Activated CD4-positive, alpha-beta T cell treated with anti-CD3 and anti-CD28 coated beads for 4 hours (primary cell): ENCODE measurements at places on chromosomes 1 and 21.

DNA sequence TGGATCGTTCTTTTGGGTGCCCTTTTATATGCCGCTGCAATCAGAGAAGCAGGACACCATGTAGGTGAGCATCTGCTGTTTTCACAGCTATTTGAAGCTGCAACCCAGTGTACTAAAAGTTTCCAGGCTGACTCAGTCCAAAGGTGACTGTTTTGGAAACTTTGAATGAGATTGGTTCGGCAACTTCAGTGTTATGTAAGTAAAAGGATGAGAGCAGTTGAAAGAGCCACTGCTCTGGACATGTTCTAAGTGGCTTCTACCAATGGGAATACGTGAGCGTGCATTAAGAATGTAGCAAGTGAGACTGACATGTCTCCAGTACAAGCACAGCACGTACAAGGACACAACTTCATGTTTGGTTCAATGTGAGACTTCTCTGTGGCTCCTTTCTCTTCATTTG lies 55.6 kb downstream of the DDR2 start:
- DNase-seq = no peak

DNA sequence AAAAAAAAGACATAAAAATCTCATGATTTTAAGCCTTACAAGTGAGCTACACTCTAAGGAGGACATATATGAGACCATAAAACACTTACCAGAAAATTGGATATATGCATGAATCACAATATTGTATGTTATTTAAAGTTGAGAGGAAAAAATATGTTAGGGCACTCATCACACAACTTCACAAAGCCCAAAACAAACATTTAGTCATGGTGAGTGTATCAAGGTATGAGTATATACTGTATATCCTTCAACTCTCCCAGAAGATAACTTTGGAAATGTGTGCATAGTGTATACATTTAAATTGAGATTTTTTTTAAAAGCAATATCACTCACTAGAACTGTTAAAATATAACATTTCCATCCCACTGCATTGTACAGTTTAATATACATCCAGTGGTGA lies 259.3 kb downstream of the SRGAP2C start:
- DNase-seq = no peak

DNA sequence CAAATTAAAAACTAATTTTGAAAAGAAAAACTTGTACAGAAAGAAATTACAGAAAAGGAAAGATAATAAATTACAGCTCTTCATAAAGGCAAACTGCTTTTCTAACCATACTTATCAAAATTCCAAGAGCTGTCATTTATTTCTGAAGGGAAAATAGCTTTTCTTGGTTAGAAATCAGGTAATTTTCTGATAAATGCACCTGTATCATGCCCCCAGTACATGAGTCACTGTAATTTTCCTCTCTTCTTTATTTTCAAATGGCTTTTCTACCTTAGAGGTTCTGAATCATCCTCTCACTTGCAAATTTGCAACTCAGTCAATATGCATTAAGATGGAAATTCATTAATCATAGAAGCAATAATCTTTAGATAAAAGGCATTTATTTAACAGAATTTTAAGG lies 100.1 kb downstream of the SLC35F3 start:
- no peak for DNase-seq

- no peak for DNase-seq
Observed at GRCh38 chr1:12052008-12052573, 11.0 kb upstream of the TNFRSF8 start.

DNA sequence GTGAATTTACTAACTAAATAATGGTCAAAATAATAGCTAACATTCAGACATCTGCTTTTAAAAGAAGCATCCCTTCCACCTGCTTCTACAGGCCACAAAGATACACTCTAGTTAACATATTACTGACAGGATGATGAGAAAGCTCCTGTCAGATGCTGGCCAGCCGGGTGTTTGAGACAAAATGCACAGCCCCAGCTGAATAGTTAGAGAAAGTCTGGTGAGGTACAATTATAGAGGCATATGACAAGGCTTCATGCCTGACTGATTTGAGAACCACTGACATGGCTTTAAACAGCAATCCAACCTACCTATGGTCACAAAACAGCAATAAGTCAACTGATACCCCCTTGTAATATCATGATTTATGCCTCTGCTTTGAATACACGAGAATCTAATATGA lies 137.0 kb downstream of the DENND1B start:
- DNase-seq = no peak

- DNase-seq = no peak
Observed at GRCh38 chr1:23169727-23170335, 1.2 kb upstream of the LUZP1 start.

DNA sequence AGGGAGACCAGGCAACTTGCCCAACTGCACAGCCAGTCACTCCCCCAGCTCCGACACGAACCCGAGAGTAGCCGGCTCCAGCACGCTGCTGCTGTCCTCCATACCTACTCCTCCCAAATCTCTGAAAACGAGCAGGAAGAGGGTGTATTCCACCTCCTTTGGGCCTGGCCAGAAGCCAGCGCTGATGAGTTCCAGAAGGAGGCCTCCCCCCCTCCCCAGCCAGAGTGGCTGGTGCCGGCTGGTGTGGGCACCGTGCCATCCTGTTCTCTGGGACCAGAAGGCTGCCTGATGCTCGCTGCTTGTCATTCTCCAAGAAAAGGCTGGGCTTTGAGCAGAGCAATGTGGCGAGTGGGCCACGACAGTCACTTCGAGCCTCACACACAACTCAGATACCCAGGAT lies 22.2 kb downstream of the KCNN3 start:
- DNase-seq = no peak

DNA sequence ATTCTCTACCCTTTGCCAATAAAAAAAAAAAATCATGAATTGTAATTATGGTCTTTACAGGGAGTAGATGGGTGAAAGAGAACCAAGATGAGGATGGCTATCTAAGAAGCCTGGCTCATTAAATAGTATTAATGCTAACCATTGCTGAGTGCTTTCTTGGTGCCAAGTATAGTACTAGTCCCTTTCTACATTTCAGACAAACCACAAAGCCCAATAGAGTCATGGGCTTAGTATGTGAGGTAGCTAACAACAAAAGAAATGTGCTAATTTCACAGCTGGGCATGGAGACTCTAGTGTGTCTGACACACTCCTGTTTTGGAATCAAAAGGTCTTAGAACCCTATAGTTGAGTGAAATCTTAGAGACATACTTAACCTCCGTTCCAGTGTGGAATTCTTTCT lies 84.5 kb upstream of the ESRRG start:
- DNase-seq = no peak

DNA sequence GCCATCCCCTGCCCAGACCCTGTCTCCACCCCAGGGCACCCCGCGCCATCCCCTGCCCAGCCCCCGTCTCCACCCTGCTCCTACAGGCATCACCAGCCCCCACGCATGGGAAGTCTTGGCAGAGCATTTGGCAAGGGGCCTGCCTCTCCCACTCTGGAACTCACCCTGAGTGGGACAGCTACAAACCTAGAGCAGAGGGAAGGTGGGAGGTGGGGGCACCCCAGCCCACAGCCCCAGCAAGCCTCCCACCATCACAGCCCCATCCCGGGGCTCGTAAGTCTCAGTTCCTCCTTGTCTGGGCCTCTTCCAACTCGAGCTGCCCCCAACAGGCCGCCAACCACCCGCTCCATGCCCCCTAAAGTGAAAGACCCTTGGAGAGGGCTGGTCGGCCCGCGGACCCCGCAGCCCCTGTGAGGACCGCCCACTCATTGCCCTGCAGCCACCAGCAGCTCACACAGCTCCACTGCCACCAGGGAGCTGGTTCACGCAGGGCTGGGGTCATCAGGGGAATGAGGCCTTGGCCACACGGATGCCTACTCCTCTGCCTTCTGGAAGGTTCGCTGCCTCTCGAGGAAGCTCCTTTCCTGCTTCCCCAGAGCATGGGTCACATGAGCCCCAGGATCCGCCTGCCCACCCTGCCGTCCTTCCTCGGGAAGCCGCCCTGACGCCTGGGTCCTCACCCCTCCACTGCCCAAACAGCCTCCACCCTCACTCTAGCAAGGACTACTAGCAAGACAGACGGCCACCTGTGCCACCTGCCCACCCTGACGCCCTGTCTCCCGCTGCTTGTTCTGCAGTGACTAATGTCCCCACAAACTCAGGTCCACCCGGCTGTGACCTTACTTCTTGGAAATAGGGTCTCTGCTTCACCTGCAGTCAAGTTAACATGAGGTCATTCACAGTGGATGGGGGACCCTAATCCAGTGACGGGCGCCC lies 14.4 kb downstream of the MEGF6 start:
- no peak for DNase-seq

DNA sequence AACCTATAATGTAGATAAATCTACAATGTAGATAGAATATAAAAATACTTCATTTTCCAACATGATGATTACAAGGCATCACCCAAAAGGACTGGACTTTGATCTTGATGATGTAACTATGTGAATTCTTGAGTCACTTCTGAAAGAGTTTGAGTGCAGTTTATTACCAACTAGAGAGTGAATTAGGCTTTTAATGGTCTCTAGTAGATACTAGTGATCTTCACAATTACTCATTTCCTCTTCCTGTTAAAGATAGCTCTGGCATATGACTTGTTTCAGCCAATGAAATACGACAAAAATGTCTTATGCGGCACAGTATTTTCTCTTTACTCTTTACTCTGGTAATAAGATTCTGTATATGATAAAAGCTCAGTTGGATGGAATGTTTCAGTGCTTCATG lies 1588.1 kb upstream of the B3GALT2 start:
- DNase-seq = no peak

DNA sequence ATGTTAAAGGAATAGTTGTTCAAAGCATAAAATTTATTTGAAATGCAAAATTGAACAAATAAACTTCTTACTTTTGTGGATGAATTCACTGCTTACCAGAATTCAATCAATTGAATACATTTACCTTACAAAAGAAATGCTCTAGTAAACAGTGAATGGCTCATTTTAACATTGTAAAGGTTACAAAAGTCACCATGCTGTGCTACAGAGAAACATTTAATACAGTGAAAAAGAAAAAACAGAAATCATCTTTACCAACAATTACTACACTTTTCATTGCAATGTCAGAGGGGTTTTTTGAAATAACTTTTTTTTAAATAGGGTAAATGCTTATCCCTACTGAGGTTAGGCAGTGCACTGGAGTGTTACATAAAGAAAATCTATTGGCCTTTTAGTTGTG lies 853.0 kb downstream of the NCAM2 start:
- DNase-seq = no peak

GRCh38 chr1:117122330-117123025 lies 929 bp upstream of the TRIM45 start:
- no peak for DNase-seq

DNA sequence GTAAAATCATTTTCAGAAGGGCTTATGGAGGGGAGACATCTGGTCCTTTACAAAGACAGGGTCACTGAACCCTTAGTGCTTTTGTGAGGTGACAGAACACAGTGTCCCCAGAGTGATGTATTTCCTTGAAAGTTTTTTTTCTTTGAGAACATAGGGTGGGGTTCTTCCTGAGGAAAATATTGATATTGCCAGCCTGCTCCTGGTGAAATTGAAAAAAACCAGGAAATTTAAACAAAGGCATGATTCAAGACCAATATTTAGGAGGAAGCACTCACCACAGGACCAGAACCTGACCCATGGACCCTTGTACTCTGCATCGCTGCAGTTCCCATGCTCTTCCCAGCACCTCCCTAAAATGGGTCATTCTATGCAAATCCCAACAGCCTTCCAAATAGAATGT lies 63.7 kb downstream of the ST6GALNAC3 start:
- DNase-seq = no peak

DNA sequence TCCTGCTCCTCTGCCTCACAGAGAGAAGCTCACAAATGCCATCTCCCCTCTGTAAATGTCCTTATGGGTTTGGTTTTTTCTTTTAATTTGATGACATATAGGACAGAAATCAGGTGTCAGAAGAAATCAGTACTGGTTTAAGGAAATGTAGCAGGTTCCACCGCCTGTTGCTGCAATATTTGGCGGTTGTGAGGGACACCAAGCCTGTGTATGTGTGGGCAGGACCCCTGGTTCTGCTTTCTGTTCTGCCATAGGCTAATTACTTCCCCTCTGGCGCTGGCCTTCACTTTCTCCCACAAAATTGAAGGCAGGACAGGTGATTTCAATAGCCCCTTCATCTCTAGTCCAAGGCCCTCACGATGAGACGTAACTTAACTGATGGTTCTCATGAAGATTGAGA lies 69.2 kb downstream of the PRDM2 start:
- no peak for DNase-seq

- no peak for DNase-seq
Observed at GRCh38 chr21:23853796-23854379, 1753.4 kb downstream of the MRPL39 start.

- no peak for DNase-seq
Observed at GRCh38 chr1:15152318-15153183, 996 bp upstream of the TMEM51 start.

DNA sequence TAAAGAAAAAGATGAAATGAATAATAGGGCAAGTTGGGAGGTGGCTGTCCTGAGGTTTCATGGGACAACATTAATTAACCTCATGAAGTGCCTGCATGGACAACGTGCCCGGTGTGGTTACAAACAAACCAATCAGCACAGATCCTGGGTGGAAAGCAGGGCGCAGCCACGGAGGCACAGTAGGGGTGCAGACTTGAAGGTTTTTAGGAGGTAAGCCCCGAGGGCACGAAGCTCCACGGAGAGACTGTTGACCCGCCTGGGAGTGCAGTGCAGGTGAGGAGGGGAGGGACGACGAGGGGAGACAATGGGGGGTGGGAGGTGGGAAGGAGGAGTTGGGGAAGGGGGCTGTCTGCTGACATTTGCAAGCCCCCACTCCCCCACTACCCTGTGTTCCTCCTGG lies 2.3 kb upstream of the RIPK4 start:
- DNase-seq = no peak

- DNase-seq = no peak
Observed at GRCh38 chr1:219771080-219771479, 157.3 kb downstream of the SLC30A10 start.

- DNase-seq = no peak
Observed at GRCh38 chr1:27509127-27510080, 19.4 kb upstream of the WASF2 start.

DNA sequence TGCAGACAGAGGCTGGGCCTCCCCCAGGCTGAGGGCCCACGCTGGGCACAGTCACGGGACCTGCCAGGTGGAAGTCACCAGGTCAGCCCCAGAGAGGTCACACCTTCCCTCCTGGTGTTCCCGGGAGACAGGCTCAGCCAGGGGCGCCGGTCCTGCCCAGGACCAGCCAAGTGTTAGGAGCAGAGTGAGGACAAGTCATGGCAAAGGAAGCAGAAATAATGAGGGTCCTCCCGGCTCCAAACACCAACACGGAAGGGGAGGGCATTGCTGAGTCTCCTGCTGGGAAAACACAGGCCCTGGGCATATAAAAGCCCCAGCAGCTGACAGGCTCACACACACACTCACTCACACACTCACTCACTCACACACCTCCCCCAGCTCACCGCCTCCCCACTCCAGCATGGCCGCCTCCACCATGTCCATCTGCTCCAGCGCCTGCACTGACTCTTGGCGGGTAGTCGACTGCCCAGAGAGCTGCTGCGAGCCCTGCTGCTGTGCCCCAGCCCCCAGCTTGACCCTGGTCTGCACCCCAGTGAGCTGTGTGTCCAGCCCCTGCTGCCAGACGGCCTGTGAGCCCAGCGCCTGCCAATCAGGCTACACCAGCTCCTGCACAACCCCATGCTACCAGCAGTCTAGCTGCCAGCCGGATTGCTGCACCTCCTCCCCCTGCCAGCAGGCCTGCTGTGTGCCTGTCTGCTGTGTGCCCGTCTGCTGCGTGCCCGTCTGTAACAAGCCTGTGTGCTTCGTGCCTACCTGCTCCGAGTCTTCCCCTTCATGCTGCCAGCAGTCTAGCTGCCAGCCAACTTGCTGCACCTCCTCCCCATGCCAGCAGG lies at the start of gene KRTAP10-10:
KRTAP10-10 (plus strand) TSS at position 339 of the 833 bp plus-strand sequence; CDS start at position 401, 62 bp downstream.
- no peak for DNase-seq

- DNase-seq = no peak
Observed at GRCh38 chr1:119321666-119322419, 46.7 kb upstream of the HAO2 start.

- DNase-seq = no peak
Observed at GRCh38 chr1:65180977-65181376, 33.0 kb downstream of the AK4 start.
